ENCODE measurements at places on chromosomes 11 and 22.

GRCh38 chr11:95222817-95223216 is 8.2 kb downstream of the SESN3 start:
- DNase-seq: no peak

DNA sequence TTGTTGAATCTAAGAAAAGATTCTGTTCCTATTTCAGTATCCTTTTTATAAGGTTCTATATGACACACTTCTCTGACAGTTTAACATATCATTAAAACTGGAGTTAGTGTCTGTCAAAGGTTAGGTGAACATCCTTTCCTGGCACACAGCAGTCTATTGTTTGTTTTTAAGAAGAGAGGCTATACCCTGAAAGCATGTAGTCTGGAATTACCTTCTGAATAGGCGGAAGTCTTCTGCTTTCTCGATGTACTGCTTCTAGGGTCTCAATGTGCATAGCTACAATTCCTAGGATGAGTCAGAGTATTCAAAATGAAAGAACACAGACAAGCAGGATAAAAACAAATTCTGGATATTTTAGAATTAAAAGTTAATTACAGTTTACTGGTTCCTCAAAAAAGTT is 188.6 kb downstream of the SWAP70 start:
- DNase-seq: no peak

DNA sequence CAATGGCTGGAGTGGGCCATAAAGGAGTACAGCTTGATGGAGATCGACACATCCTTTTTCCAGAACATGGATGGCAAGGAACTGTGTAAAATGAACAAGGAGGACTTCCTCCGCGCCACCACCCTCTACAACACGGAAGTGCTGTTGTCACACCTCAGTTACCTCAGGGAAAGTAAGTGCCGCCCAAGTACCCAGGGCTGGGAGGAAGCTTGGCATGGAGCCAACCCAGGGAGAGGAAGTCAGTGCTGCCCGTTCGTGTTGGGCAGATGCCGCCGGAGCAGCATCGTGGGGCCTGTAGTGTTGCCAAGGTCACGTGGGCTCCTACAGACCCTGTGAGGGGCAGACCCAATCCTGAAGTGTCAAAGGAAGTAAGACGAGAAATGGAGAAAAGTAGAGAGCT is 78.9 kb downstream of the FLI1 start:
- no peak for DNase-seq

DNA sequence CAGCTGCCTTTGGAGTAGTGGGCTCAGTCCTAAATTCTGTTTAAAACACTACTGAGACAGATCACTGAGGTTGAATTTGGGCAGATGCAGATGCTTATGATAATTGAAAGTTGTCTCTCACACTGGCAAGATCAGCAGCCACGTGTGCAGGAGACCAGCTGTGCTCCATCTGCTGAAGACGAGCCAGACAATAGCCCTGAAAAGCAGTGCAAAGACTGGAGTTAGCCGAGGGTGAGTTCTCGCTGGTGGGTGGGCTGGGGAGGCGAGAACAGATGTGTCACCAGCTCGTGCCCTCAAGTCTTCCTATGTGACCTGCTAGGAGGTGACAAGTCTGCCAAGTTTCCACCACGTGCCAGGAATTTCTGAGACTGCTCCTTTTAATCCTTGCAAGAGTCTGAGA is 661.3 kb upstream of the B3GAT1 start:
- DNase-seq: no peak

- no peak for DNase-seq
Measured at GRCh38 chr11:76610871-76611475, 59.6 kb downstream of the LRRC32 start.

GRCh38 chr11:19279451-19279850 is 38.7 kb upstream of the E2F8 start:
- no peak for DNase-seq

- no peak for DNase-seq
Measured at GRCh38 chr11:76636826-76637460, 33.6 kb downstream of the LRRC32 start.

DNA sequence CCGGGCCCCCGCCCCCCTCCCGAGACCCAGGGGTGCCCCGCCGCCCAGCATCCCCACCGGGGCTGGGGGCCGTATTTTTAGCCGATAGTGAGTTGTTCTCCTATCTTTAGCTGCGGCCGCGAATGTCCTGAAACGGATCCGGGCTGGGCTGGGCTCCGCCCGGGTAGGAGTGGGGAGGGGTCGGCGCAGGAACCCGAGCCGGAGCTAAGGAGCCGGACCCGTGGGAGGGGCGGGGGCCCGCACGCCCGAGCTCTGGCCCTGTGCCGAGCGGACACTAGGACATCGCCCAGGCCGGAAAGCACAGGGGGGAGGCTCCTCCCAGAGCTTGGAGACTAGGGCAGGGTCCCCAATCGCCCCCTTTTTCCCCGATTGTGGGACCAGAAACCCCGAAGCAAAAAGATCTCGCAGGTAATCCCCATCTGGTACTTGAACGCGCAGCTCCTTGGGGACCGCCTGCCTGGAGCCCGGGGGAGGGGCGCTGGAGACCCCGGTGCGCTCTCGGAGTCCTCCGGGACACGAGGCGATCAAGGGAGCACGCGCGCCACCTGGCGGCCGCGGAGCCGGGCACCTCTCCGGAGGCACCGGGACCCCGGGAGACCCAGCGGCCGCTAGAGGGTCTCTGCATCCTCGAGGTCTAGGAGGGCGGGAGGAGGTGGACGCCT is 669 bp downstream of the CDC42EP2 start:
- DNase-seq: peak; percentile 88

DNA sequence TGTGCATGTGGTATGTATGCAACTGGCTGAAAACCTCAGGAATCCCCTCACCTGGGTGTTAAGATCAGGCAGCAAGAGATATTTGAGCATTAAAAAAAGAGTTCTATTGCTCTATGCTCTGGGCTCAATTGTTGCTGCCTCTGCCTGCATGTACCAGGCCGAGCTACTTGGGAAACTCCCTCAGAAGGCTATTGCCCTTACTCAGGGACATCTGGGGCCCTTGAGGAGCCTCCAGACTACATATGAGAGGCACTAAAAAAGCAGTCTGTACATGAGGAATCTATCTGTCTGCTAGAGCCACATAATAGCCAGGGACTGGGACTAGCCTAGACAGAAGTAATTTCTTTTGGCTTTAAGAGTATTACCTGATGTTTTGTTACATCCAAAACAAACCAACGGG is 120.1 kb downstream of the SWAP70 start:
- DNase-seq: no peak

- DNase-seq: no peak
Measured at GRCh38 chr11:67406969-67407687, 3.2 kb downstream of the TBC1D10C start.

DNA sequence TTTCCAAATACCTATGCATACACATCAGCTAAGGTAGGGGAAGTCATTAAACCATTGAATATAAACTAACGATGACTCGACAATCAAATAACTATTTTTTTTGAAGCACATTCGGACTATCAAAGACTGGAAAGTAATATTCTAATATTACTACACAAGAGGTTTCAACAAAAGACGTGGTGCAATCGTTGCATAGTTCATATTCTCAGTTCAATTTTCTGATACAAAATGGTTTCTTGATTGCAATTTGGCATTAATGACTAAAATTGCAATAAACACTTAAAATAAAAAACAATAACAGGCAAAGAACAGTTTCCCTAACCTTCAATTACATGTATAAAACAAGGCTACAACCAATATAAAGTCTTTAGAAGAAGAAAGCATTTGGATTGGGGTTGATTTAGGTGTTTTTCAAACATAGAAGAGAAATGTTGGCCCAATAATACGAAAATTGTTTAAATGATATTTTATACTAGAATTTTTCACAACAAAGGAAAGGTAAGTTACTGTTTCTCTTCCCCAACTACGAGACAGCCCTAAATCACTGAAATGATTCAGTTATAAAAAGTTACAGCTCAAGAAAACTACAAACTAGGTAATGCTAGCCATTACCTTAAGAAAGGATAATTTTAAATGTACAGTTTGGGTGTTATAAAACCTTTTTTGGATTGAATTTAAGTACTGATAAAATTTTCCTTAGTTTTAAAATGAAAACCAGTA is 17.6 kb downstream of the BLID start:
- no peak for DNase-seq

GRCh38 chr11:10898003-10898762 is 40.3 kb upstream of the ZBED5 start:
- no peak for DNase-seq

DNA sequence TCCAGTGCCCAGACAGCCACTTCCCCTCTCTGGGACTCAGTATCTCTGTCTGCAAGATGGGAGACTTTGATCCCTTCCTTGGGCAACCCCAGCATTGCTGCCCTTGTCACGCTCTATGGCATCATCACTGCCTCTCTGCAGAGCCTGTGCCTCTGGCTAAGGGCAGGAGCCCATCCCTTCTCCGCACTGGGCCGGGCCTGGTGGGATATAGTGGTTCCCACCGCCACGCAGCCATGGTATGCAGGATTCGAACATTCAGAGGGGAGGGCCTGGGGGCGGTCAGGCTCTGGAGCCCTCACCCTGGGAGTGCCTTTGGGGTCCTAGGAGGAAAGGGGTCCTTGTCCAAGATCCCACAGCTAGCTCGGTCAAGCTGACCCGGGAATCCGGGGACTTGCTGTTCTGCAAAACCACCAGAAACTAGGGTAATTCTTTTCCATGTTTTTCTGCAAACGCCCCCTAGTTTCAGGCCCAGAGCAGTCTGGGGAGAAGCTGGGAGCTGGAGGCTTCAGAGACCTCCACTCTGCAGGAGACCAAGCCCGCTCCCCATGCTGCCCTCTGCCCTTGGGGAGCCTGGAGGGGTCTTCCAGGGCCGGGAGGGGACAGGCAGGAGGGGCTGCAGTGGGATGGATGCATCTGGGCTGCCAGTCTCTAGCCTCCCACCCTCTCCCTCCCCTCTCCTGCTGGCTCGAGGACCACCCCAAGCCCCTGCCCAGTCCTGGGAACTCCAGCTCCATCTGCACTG is 24.4 kb upstream of the CBX7 start:
- no peak for DNase-seq
